Cardiac septum (tissue), 1 donor: ENCODE measurements at places on chromosomes 13 and 19. TPM values are rescaled to one million over a fixed set of nuclear protein-coding genes. Genes with fewer than 3 reads are reported as not detected.

MBD3L3 gene
- not detected for total RNA-seq

CYP4F3 gene
- 1.00 TPM for total RNA-seq

SERPINE3 gene
- total RNA-seq, result not detected

CBARP gene
- 1.9 TPM for total RNA-seq

SH3GL1 gene
- total RNA-seq, result 22.0 TPM

CEACAM21 gene
- 0.27 TPM for total RNA-seq

STXBP2 gene
- total RNA-seq, result 4.0 TPM

ZNF571 gene
- 4.4 TPM for total RNA-seq

KIR3DL2 gene
- not detected for total RNA-seq

ZNF626 gene
- 8.6 TPM for total RNA-seq

ZNF667 gene
- 4.5 TPM for total RNA-seq

KIR2DL4 gene
- not detected for total RNA-seq

SMARCA4 gene
- total RNA-seq, result 52.2 TPM

ZNF253 gene
- total RNA-seq, result 8.9 TPM

FAAP24 gene
- 0.32 TPM for total RNA-seq

DNA sequence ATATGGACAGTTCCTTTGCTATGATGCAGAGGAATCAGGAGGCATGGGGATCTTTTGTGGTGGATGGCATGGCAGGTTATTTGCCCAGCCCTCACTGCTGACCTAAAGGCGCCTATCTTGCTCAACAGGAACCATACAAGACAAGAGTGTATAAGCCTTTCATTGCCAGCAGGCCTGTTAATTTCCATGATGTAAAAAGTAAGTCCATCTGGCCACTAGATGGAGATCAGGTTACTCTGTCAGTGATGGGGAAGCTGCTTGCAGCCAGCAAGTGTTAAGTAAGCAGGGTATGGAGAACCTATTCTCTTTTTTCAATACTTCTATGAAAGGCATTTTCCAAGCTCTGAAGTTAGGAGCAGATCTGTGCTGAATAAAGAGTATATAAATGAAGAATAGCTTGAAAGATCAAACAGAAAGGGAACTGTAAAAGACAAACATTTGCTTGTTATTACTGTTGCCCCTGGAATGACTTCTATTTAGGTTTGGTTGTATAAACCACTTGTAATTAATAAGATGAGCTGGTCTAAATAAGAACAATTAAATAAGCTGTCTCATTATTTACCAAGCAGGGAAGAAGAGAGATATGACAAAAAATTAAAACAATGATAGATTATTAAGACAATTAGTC lies 210.9 kb downstream of the RGCC start:
- DNase-seq, result peak; percentile 71

DNA sequence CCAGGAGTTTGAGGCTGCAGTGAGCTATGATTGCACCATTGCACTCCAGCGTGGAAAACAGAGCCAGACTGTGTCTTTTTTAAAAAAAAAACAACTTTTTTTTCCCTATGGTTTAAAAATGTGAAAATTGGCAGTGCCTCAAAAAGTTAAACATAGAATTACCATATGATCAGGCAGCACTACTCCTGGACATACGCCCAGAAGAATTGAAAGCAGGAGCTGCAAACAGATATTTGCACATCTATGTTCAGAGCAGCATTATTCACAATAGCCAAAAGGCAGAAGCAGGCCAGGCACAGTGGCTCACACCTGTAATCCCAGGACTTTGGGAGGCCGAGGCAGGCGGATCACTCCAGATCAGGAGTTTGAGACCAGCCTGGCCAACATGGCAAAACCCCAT lies 3.8 kb upstream of the RETN start:
- no peak for DNase-seq

GRCh38 chr19:11657307-11657706 lies 60.0 kb downstream of the ZNF627 start:
- no peak for DNase-seq

DNA sequence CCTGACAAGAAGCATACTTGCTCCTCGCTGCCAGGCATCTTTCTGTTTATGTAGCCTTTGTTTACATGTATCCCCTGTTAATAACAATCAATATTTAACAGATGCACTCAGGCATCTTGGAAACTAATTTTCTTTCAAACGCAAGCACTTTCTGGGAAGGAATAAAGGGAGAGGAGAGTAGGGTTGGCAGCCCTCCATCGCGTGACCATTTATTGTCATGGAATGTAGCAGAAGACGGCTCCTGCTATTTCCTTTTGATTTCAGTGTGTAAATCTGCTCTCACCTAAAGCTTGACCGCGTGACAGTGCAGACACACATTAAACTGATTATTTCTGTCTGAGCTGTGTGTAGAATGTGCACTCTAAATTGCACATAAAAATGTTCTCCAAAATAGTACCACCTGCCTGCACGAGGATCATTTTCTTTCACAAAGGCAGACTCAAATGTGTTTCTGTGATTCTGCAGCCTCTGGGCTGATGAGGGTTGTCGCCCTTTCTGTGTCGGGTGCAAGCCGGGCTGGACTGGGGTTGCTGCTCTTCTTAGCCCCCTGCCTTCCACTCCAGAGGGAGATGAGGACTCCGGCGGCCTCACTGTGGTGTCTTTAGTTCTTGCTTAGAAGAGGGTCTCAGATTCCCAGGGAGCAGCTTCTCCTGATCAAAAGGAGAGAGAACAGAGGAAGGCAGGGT lies 223.5 kb upstream of the MAB21L1 start:
- DNase-seq, result peak; percentile 51

- peak; percentile 82 for DNase-seq
These were observed 2.7 kb upstream of the PLIN3 start for GRCh38 chr19:4870025-4870700.

GRCh38 chr13:77729502-77730221 lies 32.2 kb downstream of the SLAIN1 start:
- DNase-seq, result no peak

GRCh38 chr13:20980899-20981298 lies 78.4 kb upstream of the XPO4 start:
- DNase-seq, result peak; percentile 29

DNA sequence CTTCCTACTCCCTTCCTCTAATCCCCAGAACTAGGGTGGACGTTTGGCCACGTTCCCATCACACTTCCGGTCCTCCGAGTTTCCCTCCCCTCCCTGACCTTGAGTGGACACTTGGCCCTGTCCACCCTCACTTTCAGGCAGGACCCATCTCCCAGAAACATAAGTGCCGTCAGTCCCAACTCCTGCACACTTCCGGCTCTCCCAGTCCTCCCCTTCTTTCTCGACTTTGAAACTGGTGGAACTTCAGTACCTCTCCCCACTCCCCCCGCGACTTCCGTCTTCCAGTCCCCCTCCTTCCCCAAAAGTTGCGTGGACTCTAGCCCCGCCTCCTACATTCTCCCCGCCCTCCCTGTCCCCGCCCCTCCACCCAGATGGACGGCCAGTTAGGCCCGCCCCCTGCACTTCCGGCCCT lies 278 bp upstream of the ZNF274 start:
- DNase-seq, result no peak

GRCh38 chr19:17772172-17772571 lies 20.9 kb downstream of the FCHO1 start:
- no peak for DNase-seq

DNA sequence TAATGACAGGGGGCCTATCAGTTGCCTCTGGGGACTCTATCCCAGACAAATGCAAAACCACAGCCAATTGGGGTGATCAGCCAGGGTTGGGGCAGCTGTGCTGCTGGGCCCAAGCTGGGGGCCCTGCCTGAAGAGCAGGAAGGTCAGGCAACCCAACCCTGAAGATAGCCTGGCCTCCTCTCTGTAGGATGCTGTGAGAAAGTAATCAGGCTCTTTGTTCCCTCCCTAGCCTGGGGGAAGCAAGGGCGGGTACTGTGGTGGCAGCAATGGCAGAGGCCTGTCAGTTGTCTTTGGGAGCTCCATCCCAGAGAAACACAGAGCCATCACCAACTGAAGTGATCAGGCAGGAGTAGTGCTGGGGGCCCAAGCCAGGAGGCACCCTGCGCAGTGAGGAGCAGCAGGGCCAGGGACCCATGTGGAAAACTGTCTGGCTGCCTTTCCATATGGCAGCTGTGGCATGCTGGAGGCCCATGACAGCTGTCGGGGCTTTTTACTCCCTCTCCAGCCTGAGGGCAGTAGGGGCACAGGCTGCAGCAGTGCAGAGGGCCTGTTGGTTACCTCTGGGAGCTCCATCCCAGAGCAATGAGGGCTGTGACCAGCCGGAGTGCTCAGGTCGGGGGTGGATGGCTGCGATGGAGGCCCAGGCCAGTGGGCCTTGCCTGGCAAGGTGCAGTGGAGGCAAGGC lies 73.6 kb upstream of the ATP12A start:
- DNase-seq, result no peak

- no peak for DNase-seq
These were observed 39.9 kb upstream of the CEACAM8 start for GRCh38 chr19:42634409-42635232.

GRCh38 chr13:98981369-98982080 lies 3.7 kb upstream of the DOCK9 start:
- DNase-seq, result no peak

- no peak for DNase-seq
These were observed 50.0 kb upstream of the TMTC4 start for GRCh38 chr13:100724568-100724967.

GRCh38 chr13:110449219-110450015 lies 112.1 kb downstream of the RAB20 start:
- peak; percentile 69 for DNase-seq

DNA sequence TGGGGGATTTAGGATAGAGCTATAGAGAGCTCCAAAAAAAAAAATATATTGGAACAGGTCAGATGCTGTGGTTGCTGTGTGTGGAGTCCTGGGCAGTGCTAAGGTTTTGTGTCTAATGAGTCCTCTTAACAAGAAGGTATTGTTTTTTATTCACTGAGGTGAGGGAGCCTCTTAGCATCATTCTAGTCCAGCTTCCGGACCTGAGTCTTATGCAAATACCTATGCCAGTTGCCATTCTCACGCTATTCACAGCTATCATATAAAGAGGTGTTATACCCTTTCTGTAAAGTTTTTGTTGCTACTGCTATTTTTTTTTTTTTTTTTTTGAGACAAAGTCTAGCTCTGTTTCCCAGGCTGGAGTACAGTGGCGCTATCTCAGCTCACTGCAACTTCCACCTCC lies 1.4 kb downstream of the NLRP2 start:
- DNase-seq, result no peak

DNA sequence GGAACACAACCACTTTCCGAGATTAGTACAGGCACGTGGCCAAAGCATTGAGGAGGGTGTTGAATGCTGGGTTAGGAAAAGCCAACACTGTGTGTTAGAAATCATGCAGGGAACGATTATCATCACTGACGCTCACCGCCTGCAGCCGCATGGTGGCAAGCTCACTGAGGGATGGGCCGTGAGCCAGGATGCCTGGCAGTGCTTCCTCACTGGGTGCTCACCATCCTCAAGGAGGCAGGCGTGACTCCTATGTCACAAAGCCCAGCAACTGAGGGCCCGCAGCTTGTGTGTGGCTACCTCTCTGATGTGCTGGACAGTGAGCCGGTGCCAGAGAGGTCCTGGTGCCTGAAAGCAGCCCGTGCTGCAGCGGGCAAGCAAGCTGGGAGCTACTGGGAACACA lies 30.4 kb upstream of the TIMM44 start:
- peak; percentile 83 for DNase-seq

GRCh38 chr13:86299128-86299527 lies 499.9 kb upstream of the SLITRK6 start:
- DNase-seq, result no peak

DNA sequence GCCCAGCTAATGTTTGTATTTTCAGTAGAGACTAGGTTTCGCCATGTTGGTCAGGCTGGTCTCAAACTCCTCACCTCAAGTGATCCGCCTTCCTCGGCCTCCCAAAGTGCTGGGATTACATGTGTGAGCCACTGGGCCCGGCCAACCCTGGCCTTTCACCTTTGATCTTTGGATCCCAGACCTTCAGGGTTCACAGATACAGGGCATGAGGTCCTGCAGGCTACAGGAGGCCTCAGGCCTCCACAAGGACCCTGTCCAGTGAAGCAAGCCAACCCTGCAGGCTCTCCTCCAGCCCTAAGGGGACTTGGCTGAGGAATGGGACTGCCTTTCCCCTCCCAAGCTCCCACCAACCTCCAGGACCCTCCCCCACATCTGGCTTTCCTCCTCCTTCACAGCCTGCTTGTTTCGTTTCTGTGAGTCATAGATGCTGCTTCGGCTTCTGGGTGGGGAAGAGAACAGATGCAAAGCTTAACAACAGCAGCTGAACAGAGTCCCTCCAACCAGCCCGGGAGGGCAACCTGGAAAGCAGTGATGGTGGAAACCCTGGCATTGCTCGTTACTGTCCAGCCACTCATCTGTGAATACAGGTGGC lies 11.8 kb downstream of the ARHGEF18 start:
- DNase-seq, result no peak

GRCh38 chr13:97300871-97301270 lies 78.7 kb downstream of the MBNL2 start:
- DNase-seq, result no peak

DNA sequence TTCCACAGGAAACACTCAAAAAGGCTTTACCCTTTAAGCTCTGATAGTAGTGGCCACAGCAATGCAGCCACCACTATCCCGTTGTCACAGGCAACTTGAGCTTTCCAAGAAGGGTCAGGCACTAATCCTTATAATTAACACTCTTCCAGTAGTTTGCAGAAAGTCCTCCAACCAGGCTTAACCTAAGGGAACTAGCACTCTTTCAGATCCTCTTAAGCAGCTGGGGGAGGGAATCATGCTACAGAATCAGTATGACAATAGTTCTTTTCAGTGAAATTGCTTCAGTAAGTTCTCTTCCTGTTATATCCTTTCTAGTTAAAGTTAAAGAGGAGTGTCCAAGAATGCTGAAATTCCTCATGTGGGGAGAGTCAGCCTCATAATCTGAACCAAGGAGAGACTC lies 82.2 kb downstream of the TNFSF11 start:
- no peak for DNase-seq

GRCh38 chr19:10690341-10690781 lies 10.9 kb upstream of the QTRT1 start:
- no peak for DNase-seq

DNA sequence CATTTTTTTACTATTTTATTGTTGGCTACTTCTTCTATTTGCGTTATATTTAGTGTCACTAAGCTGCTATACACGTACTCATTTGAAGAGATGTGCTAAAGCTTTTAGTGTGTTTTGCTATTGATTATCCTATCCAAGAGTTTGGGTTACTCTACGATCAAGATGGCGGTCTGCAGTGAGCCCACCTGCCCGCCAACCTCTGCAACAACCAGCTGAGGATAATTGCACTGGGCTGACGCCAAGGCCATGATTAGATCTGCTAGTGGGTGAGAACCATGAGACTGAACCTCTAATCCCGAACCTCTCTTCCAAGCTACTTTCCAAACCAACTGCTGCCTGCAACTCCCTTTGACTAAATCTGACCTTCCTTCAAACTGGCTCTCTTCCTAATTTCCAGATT lies 1.8 kb downstream of the CPB2 start:
- no peak for DNase-seq
